Stomach (tissue), 19 donors: ENCODE measurements at places on chromosomes 11 and 22. TPM values are rescaled to one million over a fixed set of nuclear protein-coding genes. Genes with fewer than 3 reads are reported as not detected.

DNA sequence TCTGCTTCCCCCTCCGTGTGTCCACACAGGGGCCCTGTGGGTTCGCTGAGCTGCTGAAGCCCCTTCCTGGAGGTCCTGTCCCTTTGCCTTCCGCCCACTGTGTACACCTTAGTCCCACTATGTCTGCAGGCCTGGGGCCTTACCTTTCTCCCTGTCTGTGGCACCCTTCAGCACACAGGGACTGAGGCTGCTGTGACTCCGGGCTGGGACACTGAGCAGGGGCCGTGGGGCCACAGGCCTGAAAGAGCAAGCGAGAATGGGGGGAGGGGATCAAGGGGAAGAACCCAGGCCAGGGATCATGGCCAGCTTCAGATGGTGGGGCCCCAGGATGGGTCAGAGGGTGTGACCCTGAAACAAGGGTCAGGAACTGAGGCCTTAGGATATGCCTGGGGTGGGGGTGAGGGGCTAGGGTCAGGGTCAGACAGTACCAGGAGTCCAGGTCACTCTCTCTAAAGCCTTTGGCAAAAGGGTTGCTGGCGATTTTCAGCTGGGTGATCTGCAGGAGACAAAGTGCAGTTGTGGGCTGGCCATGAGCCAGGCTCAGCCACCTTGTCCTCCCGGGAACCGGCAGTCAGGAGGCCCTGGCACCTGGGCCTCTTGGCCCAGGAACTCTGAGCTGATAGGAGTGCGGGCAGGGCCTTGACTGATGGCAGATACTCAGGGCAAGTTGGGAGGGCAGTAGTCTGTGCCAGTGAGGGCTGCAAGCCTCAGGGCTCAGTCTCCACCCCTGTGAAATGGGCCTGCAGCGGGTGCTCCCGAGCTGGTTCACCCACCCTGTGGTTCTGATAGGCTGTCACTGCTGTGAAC lies 2.6 kb upstream of the NUDT8 start:
- DNase-seq: peak; percentile 82

GRCh38 chr11:72816404-72816990 lies 2.3 kb downstream of the ATG16L2 start:
- no peak for DNase-seq

RIMBP3C gene
- total RNA-seq: not detected

DNA sequence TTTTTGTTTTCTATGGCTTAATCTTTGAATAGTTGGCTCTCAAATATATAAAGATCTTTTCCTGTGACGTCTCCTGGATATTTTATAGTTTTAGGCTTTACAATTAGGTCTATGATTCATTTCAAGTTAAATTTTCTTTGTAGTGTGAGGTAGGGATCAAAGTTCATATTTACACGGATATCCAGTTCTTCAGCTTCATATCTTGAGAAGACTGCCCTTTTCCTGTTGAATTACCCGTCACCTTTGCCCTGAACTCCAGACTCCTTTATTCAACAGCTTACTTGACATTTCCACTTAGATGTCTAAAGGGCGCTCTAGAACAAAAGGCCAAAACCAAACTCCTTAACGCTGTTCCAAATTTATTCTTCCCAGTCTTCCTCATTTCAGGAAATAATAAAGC lies 51.7 kb downstream of the TTC17 start:
- DNase-seq: peak; percentile 65

DNA sequence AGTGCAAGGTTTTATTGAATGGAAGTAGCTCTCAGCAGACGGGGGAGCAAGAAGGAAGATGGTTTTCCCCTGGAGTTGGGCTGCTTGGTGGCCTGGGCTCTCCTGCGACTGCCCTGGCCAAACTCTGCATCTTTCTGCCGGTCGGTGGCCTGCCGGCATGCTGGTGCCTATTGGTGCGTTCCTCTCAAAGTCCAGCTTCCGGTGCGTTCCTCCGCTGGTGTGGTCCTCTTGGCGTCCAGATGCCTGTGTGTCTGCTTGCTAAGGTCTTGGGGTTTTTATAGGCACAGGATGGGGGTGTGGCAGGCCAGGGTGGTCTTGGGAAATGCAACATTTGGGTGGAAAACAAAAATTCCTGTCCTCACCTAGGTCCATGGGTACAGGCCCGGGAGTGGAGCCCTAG lies 567.4 kb upstream of the CNTN5 start:
- no peak for DNase-seq

DNA sequence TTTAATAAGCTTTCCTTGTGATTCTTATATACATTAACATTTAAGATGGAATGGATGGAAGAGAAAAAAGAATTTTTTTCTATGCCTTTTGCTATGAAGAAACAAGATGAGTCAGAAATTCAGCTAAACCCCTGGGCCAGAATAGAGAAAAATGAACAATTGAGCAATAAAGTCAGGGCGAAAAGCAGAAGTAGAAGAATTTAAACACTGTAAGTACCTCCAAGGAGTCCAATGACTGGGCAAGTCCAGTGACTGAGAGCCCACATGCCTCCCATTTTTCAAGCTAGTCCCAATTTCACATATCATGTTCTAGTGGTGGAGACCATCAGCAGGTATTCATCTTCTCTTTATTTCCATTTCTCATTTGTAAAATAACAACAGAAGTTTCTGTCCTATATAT lies 18.6 kb upstream of the APLP2 start:
- no peak for DNase-seq

DNA sequence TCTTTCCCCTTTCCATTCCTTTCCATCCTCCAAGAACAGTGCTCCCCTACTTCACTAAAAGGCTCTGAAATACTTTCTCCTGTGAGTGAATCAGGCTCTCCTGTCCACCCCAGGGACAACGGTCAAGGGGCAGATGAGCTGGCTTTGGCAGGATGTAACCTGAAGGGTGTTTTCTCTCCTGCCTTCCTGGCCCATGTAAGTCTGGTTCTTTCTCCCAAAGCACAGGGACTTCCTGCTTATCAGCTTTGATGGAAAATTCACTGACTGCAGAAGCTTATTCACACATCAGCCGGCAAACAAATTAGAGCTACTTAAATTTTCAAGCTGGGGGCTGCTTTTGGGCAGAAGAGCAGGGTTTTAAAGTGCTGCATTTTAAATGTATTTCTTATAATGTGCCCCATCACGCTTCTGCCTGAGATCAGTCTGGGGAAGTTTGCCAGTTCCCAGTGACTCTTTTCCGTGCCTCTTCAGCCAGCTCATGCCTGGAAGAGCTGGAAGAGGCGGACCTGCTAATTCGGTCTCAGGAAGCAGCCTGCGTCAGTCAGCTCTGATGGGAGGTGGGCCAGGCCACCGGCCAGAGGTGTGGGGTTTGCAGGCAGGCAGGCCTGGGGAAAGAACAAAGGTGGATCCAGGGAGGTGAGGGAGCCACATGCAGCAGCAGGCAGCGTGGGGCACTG lies 140.4 kb upstream of the TBCEL start:
- peak; percentile 35 for DNase-seq

DNA sequence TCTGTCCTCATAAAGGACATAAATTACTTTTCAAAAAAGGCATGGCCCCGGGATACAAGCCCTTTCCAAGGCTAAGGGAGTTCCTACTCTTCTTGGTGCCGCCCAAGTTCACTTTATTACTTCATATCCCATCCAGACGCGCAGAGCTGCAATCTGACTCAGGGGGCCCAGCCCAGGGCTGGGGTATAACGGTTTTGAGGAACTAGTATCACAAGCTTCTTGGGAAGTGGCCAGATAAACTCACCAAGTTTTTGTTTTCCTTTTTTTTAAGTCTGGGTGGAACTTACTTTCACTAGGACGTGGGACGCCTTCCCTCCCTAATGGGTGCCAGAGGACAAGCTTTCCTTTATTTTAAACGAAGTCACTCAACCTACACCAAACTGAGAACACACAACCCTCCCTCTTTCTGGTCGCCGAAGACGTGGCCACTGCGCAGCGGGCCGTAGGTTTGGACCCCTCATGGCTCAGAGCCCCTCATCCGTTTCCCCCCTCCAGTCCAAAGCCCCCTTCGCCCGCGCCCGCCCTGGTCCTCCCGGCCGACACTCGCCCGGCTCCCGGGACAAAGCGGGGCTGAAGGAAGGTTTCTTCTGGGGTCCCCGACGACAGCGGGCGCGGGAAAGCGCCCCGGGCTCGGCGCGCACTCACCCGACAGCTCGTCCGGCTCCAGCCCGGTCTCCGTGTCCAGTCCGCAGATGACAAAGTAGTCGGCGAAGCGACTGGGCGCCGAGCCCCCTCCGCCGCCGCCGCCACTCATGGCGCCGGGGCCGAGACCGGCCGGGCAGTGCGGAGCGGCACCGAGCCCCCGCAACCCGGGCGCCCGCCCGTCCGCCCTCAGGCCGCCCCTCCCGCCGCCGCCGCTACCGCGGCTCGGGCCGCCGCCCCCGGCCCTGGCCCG lies 587 bp downstream of the DENND5A start:
- DNase-seq: peak; percentile 89

TSGA10IP gene
- not detected for total RNA-seq

DNA sequence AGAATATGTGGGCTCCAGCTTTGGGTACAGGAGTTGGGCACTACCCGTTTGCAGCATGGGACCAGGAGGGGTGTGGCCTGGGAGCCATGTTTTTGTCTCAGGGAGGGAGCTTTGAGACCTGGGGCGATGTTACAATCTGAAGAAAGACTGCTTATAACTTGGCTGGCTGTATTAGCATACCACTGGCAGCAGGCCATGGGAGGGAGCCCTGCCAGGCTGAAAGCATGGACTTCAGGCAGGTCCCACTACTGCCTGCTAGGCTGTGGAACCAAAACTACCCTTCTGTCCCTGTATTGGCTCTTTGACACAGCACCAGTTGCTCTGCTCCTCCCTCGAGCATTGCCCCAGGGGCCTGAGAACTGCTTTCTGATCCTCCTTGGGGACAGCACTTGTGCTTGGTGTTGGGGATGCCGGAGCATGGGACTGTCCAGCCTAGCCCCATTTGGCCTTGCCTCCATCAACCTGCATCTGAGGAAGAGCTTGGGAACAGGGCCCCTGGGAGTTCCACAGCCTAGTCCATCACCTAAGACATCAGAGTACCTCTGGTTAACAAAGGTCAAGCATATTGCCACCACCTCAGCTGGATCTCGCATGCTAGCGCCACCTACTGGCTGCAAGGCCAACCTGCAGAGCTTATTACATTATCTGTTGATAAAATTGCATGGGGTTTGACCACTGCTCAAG lies 217.4 kb downstream of the SBF2 start:
- peak; percentile 47 for DNase-seq

CHRM1 gene
- not detected for total RNA-seq

SCGB1A1 gene
- 2.6 TPM for total RNA-seq

DNA sequence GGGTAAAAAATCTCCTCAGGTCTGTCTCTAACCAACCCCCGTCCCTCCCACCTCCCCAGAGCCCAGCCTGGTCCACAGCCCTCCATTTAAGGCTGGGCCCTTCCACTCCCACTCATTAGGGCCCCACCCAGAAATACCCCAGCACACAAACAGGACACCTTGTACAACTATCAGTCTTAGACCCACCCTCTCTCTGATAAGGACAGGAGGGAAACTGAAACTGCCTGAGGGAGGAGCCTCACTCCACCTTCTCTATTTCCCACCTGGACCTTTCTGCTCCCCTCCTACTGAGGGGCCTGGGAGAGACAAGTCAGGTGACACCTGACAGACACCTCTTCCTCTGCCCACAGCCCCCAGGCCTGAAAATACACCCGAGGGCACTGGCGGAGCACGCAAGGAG lies 90.2 kb downstream of the PLEKHA7 start:
- DNase-seq: peak; percentile 80

OSM gene
- 1.3 TPM for total RNA-seq

DEPDC7 gene
- 3.5 TPM for total RNA-seq

DNA sequence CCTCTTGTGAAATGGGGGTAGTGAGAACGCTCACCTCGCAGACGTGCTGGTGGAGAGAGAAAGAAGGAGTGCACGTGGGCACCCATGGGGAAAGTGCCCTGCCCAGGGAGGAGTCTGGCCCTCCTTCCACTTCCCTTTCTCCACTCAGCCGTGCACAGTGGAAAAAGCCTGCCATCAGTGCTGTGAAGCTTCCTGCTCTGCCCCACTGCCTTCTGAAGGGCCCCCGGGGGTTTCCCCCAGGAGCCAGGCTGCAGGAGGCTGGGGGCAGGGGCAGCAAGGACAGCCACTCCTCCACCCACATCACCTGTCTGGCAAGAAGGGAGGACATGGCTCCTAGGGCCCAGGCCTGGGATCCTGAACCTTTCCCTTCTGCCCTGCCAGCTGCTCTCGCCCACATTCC lies 7.6 kb downstream of the TP53I11 start:
- peak; percentile 44 for DNase-seq

DNA sequence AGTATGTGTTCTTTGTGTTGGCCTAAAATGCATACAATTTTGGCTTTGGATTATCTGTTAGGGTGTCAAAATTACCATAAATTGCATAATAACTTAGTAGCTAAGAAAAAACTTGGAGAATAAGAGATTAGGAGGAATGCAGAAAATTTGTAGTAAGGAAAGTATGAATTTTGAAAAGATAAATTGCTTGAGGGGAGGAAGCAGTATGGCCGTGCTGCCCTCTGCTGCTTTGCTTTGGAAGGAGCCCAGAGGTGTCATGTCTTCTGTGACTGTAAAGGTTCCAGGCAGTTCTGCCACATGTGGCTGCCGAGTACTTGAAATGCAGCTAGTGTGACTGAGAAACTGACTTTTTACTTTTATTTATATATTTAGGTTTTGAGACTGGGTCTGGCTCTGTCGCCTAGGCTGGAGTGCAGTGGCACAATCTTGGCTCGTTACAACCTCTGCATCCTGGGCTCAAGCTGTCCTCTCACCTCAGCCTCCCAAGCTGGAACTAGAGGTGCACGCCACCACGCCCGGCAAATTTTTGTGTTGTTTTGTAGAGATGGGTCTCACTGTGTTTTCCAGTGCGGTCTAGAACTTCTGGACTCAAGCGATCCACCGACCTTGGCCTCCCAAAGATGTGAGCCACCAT lies 1.8 kb downstream of the ADSL start:
- peak; percentile 83 for DNase-seq

CEND1 gene
- not detected for total RNA-seq

DNA sequence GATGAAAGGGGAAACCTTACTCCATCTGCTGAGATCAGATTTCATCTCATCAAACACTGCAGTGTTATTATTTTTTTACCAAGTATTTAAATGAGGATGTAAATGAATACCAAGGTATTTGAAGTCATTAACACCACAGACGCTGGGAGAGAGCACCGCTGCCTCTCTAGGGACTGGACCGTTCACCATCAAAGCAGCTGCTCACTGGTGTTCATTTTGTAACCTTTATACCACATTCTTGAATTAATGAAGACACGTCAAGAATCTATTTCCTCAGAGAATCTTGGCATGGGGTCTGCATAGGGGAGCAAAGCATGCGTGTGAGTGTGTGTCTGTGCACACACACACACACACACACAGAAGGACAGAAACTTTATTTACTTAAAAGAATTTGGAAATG lies 15.6 kb downstream of the SIAE start:
- DNase-seq: no peak
